AG10803 (cell line): ENCODE measurements at places on chromosomes 16 and 17.

- DNase-seq = no peak
Measured at GRCh38 chr17:18278867-18279266, 18.4 kb downstream of the MIEF2 start.

- no peak for DNase-seq
Measured at GRCh38 chr17:81565231-81565630, 13.1 kb upstream of the FAAP100 start.

GRCh38 chr17:80287806-80288567, 27.3 kb downstream of the RNF213 start:
- DNase-seq = no peak

- no peak for DNase-seq
Measured at GRCh38 chr17:29562615-29563014, 4.2 kb downstream of the ABHD15 start.

DNA sequence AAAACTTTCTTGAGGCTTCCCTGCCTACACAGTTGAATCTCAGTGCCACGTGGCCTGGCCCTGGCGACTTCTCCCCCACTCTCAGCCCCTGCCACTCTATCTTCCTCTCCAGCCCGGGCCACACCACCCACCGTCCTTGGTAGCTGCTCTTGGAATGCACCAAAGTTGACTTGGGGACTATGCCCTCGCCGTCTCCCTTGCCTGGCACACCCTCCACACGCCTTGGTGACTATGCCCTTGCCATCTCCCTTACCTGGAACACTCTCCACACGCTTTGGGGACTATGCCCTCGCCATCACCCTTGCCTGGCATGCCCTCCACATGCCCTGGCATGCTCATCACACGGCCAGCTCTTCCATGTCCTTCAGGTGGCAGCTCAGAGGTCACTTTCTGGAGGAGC, 15.5 kb upstream of the TVP23A start:
- DNase-seq = no peak

DNA sequence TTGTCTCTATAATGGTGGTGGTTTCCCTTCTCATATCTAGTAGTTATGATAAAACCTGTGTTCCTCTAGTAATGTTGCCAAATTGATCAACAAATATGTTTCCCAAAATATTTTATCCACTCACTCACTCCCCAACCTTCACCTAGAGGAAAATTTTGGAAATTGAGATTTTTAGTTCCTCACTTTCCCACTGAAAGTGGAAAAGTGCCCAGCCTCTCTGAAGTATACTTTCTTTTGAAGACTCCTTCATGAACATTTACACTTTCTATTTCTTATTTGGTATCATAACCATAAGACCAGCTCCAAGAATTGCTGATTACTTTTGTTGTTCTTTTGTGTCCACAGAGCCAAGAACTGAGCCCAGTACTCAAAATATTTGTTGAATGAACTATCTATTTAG, 5.1 kb upstream of the CENPV start:
- DNase-seq = no peak

- DNase-seq = peak; percentile 11
Measured at GRCh38 chr17:62017496-62017895, 47.6 kb downstream of the MED13 start.

- DNase-seq = no peak
Measured at GRCh38 chr16:23282568-23282967, 19.5 kb upstream of the SCNN1B start.

GRCh38 chr17:34721326-34721725, 141.9 kb downstream of the TMEM132E start:
- no peak for DNase-seq

- no peak for DNase-seq
Measured at GRCh38 chr17:66517336-66518009, 215.1 kb downstream of the PRKCA start.

- DNase-seq = no peak
Measured at GRCh38 chr16:80974649-80975376, 31.9 kb downstream of the CMC2 start.

- peak; percentile 9 for DNase-seq
Measured at GRCh38 chr17:63042256-63042812, 76.3 kb downstream of the TANC2 start.

GRCh38 chr16:65057184-65057583, 64.7 kb downstream of the CDH11 start:
- no peak for DNase-seq

DNA sequence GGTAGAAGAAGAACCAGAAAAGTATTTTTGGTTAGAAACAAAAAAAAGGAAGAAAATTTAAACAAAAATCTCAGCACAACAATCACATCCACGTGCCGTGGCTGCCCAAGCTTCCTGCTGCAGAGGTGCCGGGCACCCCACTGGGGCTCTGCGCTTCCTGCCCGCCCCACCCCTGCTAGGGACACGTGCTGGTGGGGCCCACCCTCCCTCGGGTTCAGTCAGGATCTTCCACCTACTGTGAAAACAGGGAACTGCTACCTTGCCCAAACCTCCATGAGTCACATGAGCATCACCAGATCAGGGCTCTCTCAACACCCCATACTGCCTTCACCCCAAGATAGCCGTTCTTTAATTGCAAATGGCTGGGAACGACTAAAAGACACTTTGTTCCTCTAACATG, 24.4 kb upstream of the CYTH1 start:
- no peak for DNase-seq

GRCh38 chr16:4159726-4160125, 43.5 kb upstream of the ADCY9 start:
- peak; percentile 70 for DNase-seq

DNA sequence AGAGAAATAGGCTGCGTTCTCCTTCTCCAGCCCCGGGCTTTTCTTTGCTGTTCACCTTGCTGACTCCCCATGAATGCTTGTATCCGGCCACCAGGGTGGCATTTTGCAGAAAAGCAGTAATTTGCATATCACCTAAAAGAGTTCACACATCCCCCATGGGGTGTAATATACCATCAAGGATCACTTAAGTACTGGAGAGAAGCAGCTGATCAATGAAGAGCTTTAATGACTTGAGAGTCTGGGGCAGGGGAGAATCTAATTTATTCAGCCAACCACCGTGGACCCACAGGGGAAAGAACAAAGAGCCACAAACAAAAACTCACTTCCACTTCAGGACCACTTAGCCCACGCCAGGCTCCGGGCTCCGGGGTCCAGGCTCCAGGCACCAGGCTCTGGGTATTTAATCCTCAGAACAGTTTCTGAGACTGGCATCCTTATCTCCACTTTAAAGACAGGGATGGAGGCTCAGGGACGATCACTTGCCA, 33.9 kb upstream of the SEC14L1 start:
- DNase-seq = no peak

- no peak for DNase-seq
Measured at GRCh38 chr16:12685806-12686205, 117.9 kb downstream of the CPPED1 start.

- no peak for DNase-seq
Measured at GRCh38 chr17:15981208-15981607, 18.3 kb downstream of the ZSWIM7 start.

DNA sequence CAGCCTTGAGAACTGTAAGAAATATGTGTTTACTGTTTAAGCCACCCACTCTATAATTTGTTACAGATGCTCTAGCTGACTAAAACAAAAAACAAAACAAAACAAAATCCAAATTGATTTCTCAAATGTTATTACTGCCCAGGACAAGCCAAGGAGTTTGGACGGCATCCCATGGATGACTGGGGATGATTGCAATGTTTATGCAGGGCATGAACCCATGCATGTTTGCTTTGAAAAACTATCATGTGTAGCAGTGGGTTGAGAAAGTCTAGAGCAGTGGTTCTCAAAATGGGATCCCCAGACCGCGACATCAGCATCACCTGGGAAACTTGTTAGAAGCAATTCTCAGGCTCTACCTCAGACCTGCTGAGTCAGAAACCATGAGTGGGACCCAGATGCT, 223.2 kb upstream of the PSMD7 start:
- peak; percentile 11 for DNase-seq

GRCh38 chr16:28163699-28164098, 48.1 kb downstream of the XPO6 start:
- DNase-seq = peak; percentile 39

GRCh38 chr17:48514477-48514876, 16.3 kb downstream of the HOXB1 start:
- DNase-seq = no peak

DNA sequence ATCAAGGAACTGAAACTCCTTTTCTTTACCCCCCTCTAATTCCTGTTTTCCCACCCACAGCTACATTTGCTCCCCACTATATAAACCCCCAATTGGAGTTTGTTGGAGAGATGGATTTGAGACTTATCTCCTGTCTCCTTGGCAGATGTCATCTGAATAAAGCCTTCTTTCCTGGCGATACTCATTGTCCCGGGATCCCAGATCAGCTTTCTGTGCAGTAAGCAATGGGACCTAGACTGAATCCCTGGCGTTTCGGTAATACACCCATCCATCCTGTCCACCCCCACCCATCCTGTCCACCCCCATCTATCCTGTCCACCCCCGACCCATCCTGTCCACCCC, 22.2 kb downstream of the QPRT start:
- no peak for DNase-seq

DNA sequence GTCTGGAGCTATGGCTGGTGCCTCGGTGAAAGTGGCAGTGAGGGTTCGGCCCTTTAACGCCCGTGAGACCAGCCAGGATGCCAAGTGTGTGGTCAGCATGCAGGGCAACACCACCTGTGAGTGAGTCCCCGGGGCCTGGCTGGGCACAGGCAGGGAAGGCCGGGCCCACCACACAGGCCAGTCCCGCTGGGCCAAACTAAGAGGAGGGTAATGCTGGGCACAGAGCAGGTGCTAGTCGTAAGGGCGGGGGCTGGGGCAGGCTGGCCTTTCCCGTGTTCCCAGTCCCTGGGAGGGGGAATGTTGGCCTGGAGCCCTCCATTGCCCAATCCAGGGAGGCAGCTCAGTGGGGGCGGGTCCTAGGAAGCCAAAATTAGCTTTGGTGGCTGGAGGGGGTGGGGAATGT, 2.5 kb downstream of the KIF1C start:
- peak; percentile 46 for DNase-seq

GRCh38 chr17:73998653-73999645, 204.5 kb upstream of the RPL38 start:
- no peak for DNase-seq

- no peak for DNase-seq
Measured at GRCh38 chr17:266701-267667, 85.5 kb upstream of the DOC2B start.

GRCh38 chr17:72592242-72592966, 471.6 kb downstream of the SOX9 start:
- peak; percentile 81 for DNase-seq

GRCh38 chr16:10312784-10313724, 72.8 kb upstream of the ATF7IP2 start:
- no peak for DNase-seq

DNA sequence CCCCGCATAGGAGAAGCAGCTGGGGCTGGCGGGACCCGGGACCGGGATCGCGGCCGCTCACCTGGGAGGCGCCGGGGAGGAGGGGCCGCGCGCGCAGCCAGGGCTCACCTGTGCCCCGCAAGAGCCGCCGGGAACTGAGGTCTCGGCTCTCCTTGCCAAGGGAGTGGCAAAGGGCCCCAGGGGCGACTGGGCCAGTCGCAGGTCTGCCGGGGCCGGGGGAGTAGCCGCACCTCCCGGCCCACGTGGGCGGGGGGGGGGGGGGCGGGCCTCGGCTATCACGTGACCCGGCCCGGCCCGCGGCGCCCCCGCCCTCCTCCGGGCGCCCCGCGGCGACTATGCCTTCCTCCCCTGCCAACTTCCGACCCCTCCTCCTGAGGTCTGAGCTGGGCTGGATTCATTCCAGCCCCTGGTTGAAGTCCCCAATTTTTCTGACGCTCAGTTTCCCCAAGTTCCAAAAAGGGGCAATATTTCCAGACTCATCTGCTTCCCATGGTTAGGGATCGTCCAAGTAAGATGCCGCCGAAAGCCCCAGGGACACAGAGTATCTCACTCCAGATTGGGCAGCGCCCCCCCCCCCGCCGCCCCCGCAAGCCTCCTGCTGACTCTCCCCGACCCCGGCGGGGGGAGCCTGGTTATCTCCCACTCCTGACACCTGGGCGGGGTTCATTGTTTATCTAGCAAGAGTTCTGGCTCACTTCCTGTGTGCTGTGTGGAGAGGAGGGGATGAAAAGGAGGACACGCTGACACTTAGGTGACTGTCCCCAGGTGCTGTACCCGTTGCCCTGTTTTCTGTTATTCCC, at the start of gene TMC6:
Gene TMC6, minus strand, starts transcription at position 205 of the 800 bp plus-strand sequence. CDS start 1,923 bp downstream, outside the sequence.
- DNase-seq = no peak

GRCh38 chr16:27389272-27389961, 12.6 kb upstream of the IL21R start:
- DNase-seq = no peak

DNA sequence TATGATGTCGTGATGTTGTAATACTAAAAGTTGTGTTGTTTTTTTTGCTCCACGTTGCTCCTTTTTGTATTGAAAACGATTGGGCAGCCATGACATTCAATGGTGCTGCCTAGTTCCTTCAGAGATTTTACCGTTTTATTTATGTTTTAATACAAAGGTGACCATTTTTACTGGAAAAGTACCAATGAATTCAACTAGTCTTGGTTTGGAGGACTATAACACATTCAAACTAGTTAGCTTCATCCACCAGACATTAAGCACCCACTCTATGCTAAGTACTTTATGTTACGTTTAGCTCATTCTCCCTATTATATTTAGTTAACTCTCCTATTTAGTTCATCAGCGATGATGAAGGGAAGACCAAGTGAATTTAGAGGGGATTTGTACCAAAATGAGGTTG, 116.6 kb upstream of the TBX2 start:
- no peak for DNase-seq

DNA sequence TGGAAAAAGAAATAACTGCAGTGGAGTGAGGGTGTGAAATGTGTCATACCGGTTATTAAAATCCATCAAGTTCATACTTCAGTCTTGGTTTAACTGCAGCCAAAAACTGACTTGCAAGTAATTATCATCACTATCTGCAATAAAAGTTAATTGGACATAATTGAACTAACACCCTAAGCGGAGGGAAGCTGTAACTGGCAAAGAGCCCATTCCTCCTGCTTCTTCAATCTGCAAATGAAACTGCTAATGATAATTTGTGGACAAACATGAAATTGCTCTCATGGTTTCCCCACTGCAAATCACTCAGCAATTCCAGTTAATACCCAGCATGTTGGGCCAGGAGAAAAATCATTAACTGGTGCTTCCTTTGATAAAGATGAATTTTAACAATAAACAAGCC, 46.5 kb downstream of the FAM222B start:
- no peak for DNase-seq
